ENCODE measurements at places on chromosomes 11 and 22. TPM values are rescaled to one million over a fixed set of nuclear protein-coding genes. Genes with fewer than 3 reads are reported as not detected.

SERPINH1 gene
- 151 TPM for total RNA-seq

MIEF1 gene
- 35.5 TPM for total RNA-seq

DNA sequence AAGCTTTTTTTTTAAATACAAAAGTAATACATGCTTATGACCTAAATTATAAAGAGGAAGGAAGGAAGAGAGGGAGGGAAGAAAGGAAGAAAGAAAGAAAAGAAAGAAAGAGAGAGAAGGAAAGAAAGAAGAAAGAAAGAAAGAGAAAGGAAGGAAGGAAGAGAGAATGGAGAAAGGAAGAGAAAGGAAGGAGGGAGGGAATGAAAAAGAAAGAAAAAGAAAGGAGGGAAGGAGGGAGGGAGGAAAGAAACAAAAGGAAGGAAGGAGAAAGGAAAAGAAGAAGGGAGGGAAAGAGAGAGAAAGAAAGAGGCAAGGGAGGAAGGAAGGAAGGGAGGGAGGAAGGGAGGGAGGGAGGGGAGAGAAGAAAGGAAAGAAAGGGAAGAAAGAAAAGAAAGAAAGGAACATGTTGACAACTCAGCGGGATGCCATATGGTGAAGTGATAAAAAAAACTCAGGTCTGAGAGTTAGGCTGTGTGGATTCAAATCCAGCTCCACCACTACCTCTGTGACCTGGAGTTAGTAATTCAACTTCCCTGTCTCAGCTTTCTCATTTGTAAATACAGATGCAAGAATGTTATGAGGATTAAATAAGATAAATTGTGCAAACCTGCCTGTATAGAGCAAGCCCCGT, 9.6 kb upstream of the EED start:
- DNase-seq: no peak

GRCh38 chr11:77093056-77093891, 9.4 kb upstream of the OMP start:
- DNase-seq: no peak

GRCh38 chr22:29890760-29891159, 7.8 kb downstream of the MTMR3 start:
- no peak for DNase-seq

DNA sequence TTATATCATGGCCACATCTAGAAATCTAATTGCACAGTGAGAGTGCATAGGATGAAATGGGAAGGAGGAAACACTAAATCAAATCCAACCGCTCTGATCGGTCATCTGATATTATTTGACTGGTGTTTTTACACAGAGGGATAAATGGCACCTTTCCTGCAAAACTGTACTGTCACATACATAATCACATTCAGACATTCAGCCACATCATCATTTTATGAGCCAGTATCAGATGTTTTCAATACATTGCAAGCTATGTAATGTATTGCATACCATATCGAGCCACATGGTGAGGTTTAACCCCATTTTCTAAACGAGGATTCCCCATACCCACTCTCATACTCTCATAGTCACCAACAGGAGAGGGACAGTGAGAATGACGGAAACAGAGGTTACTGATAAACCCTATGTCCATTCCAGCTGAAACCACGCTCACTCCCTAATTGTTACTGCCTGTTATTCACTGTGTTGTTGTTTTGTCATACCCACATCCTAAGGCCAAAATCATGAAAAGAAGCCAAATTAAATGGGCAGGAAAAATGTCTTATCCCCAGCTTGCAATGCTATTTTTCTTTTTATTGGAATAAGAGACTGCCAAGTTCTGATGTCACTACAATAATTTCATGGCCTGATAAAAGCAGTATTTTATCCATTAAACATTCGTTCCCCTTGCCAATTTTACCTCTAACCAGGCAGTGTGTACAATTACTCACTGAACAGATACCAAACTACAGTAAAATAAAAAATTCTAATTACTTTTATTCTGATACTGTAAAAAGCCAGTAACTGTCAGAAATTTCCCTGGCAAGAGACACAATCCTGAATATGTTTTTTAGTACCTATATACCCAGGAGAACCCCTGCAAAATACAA, 9.0 kb downstream of the CDON start:
- DNase-seq: no peak

- no peak for DNase-seq
Measured at GRCh38 chr11:107699371-107700285, 12.2 kb downstream of the SLN start.

GRCh38 chr11:109791337-109791736, 301.9 kb upstream of the ZC3H12C start:
- no peak for DNase-seq

DNA sequence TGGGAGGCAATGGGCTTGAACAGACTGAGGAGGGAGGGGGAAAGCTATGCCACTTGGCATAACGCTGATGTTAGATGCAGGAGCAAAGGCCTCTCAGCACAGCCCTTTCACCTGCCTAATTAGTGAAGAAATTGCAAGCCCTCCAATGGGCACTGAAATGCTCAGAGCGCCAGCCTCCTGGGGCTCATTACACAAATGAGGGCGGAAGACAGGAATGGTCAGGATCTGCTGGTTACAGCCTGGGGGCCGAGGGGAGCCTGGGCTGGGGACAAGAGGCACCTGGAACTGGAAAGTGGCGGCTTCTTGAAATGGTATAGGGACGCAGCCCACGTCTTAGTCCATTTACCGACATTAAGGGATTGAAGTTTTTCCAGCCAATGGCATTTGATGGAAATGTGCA, 50.2 kb upstream of the PLET1 start:
- DNase-seq: no peak

Measured in type B pancreatic cell (in vitro differentiated cells).